ENCODE measurements at places on chromosomes 1 and 21.

GRCh38 chr1:143665606-143666005, 306.2 kb downstream of the FAM72C start:
- DNase-seq: no peak

- no peak for DNase-seq
Measured at GRCh38 chr1:198064181-198064580, 92.6 kb upstream of the NEK7 start.

- no peak for DNase-seq
Measured at GRCh38 chr1:228362141-228362883, 44.3 kb downstream of the TRIM11 start.

- peak; percentile 12 for DNase-seq
Measured at GRCh38 chr1:172089768-172090510, 248.6 kb downstream of the DNM3 start.

- no peak for DNase-seq
Measured at GRCh38 chr1:167587342-167587741, 33.8 kb upstream of the CREG1 start.

- DNase-seq: no peak
Measured at GRCh38 chr21:33259428-33259827, 6.7 kb upstream of the IL10RB start.

DNA sequence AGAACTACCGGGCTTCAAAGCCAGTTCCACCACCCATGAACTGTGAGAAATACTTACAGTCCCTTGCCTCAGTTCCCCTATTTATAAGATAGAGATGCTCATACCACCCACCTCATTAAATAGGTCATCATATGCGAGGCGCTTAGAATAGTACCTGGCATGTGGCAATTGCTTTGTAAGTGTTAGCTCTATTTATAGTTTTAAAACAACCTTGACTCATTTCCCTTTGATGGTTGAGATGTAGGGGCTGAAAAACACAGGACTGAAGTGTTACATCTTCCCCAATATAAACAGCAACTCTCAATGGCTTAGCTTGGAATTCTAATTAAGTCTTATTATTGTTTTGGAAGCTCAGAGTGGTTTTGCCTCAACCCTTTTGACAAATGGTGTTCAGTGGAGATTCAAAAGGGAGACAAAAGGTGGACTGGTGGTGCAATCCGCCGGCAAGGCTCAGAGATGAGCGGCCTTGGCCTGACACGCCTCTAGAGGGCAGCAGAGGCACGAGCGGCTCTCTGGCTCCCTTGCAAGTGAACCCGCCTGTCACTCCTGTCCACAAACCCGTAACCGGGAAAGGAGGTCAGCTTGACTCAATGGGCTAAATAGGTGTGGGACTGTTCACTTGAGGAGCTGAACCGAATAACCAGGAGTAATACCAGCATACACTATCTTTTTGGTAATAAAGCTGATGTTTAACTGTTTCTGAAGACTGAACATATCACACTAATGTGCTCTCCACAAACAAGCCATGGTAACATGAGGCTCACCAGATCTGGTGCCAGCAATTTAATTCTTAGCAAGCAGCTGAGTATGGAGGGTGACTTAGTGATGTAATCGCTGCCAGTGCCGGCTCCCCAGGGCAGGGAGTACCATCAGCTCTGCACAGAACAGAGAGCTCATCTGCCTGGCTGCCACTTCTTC, 19.5 kb upstream of the SMYD2 start:
- DNase-seq: peak; percentile 90

GRCh38 chr1:186089940-186090339, 285.1 kb downstream of the TPR start:
- no peak for DNase-seq

DNA sequence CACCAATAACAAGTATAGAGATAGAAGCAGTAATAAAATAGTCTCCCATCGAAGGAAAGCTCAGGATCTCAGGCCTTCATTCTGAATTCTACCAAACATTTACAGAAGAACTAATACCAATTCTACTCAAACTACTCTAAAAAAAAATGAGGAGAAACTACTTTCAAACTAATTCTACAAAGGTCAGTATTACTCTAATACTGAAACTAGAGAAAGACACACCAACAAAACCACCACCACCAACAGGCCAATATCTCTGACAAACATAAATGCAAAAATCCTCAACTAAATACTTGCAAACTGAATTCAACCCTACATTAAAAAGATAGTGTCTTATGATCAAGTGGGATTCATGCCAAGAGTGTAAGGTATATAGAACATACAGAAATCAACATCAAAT, 1078.4 kb downstream of the KCNT2 start:
- no peak for DNase-seq

- DNase-seq: no peak
Measured at GRCh38 chr1:70156529-70157120, 48.8 kb downstream of the LRRC40 start.

DNA sequence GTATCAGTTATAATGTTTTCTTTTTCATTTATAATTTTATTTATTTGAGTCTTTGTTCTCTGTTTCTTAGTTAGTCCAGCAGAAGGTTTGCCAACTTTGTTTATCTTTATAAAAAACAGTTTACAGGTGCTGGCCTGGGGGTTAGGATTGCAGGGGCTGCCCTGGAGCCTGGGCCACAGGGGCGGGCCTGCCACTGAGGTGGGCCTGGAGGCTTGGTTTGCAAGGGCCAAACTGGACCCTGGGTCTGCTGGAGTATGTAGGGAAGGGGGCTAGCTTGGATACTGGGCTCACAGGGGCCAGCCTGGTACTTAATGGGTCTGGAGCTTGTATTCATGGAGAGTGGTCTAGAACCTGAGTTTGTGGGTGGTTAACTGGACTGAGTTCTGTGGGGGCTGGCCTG, 789.9 kb upstream of the ADGRL4 start:
- DNase-seq: no peak

DNA sequence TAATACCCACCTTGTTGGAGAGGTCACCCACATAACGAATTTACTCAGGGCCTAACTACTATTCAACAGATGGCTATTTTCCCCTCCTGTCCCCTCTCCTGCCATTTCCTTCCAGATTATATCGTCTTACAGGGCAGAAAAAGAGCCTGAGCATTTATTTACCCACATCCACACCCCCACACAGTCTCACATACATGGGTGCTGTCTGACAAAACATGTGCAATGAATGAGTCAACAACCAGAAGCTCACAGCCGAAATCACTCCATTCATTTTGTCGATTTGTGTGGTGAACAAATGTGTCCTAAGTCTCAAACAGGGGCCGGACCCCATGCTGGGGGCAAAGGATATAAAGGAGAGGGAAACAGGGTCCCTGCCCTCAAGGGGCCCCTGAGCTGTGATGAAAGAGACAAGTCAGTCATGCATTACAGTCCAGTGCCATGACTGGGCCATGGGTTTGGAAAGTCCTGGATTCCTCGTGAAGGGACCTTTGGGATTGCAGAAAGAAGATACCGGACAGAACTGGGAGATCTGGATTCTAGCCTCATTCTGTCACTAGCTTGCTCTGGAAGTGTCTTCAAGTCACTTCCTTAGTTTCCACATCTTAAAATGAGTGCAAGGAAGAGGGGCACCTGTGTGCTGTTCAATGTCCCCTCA, 16.4 kb upstream of the ZNF683 start:
- DNase-seq: no peak

- no peak for DNase-seq
Measured at GRCh38 chr1:31127266-31127665, 61.7 kb upstream of the PUM1 start.

DNA sequence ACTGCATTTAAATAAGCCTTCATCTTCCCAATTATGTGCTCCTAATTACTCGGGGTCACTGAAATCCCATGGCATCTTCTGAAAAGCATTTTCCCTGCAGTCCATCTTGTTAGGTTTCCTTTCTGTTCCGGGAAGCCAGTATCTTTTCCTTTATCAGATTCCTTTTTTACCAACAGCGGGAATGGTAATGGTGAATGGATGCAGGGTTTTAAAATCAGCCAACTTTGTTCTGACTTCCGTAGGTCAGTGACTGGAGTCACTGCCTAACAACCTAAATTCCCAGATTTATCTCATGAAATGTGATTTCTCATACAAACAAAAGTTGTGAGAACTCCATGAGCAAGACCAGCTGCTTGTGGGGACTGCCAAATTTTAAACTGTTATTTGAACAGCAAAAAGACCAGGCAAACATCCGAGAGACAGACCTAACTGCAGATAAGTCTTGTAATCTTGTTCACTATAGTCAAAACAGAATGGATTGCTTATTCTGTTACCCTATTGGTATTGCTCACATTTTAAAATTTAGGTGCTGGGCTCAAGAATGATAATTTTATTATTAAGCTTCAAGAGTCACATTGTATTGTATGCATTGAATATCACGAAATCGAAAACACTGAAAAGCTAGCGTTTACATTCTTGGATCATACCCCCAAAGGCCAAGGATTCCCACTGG, 1.2 kb upstream of the RWDD3 start:
- no peak for DNase-seq

GRCh38 chr1:71967670-71968069, 314.7 kb downstream of the NEGR1 start:
- no peak for DNase-seq

DNA sequence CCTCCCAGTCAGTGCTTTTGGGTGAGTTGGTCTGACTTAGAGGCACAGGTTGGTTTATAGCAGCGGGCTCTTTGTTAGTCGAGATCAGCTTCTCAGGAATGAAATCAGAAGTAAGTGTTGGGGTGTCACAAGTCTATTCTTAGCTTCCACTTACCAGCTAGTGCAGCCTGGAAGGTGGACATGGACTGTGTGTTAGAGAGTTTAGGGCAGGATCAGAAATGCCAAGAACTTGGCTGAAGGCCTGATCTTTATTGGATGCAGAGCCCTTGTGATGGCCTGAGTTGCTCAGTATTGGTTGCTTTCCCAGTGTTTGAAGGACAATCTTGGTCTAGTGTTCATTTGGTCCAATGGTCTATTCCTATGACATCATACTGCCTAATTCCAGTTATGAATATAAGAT, 377.0 kb upstream of the USP24 start:
- DNase-seq: no peak
